ENCODE measurements at places on chromosomes 12 and 14.

DNA sequence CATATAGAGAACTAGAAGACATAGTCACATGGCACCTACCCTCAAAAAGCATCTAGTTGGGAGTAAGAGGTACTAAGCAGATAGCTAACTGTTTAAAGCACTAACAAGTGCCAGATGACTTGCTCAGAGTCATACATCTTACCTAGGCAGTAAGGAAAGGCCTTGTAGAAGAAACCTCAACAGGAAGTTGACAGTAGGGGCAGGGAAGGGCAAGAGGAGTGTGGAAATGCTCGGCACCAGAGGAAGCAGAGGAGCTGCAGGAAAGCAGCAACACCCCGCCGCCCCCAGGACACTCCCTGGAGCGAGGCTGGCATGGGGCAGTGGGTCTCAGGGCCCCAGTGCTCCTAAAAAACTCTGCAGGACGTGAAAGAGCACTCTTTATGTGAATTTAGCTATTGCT is 92.9 kb downstream of the PPP2R5C start:
- no peak for DNase-seq

GRCh38 chr12:130226771-130227170 is 64.5 kb downstream of the FZD10 start:
- no peak for DNase-seq

- DNase-seq, result no peak
Observed at GRCh38 chr12:68349220-68349621, 17.1 kb upstream of the MDM1 start.

GRCh38 chr14:86897704-86898513 is 1095.1 kb downstream of the GALC start:
- no peak for DNase-seq

- DNase-seq, result no peak
Observed at GRCh38 chr12:41497409-41497808, 309.3 kb downstream of the PDZRN4 start.

GRCh38 chr12:69105101-69105962 is 134.0 kb upstream of the CPSF6 start:
- no peak for DNase-seq

DNA sequence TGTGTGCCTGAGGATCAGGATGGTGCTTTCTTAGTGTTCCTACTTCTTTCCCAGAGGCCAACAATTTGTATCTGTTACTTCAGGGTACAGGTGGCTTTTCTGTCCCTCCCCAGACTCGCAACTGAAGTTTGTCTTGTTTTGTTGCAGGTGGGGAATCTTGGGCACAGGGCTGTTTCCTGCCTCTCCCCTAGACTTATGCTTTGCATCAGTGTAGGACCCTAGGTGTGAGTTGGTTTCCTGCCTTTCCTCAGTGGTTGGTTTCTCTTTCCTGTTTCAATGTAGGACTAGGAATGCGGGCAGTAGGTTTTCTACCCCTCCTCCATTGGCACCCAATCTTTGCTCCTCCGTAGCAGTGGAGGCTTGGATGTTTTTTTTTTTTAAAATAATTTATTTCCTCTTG is 87.0 kb downstream of the TRMT5 start:
- no peak for DNase-seq

- no peak for DNase-seq
Observed at GRCh38 chr12:110636516-110636915, 22.6 kb downstream of the TCTN1 start.

All from NCI-H2227 treated with DMSO at 0.1 percent for 48 hours (cell line).